ENCODE measurements at places on chromosomes 16 and 17.

- no peak for DNase-seq
Observed at GRCh38 chr17:35051183-35051578, 12.3 kb downstream of the RFFL start.

DNA sequence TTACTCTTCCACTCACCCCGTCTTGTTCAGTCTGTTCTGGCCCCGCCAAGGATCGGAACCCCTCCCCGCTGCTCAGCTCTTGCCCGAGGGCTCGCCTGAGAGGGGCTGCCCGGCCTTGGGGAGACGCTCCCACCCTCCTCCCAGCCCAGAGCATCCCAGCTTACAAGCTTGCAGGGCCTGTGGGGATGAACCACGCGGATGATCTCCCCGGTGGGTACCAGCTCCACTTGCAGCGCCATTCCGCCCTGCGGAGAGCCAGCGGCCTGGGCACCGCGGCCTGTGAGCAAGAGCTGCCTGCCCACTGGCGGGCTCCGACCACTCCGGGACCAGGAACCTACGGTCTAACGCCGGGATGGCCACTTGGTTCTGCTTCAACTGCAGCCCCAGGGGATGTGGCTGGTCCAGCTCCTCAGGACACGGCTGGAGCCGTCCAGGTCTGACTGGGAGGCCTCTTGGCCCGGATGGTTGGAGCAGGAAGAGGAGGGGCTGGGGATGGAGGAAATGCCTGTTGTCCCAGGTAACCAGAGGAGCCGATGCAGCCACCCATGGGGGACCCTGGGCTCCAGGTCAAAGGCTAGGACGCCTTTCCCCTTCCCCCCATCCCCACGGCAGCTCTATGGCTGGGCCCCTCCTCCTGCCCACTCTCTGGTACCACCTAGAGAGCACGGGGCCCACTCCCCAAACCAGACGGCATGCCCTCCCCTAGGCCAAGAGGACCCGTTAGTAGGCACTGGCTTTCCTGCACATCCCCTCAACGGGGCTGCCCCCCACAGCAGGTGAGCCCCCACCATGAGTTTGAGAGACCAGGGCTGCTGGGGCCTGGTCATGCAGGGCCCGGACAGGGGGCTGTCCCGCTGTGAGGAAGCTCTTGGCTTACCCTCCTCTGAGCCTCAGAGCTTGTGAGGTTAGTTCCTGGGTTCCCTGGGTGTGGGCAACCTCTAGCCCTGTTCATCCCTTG lies at the start of gene MYO1C:
MYO1C (minus strand) TSS at position 438 of the 958 bp plus-strand sequence; CDS start at position 239, 199 bp downstream.
- DNase-seq: no peak

GRCh38 chr16:515939-516226 lies 11.6 kb upstream of the CAPN15 start:
- no peak for DNase-seq

DNA sequence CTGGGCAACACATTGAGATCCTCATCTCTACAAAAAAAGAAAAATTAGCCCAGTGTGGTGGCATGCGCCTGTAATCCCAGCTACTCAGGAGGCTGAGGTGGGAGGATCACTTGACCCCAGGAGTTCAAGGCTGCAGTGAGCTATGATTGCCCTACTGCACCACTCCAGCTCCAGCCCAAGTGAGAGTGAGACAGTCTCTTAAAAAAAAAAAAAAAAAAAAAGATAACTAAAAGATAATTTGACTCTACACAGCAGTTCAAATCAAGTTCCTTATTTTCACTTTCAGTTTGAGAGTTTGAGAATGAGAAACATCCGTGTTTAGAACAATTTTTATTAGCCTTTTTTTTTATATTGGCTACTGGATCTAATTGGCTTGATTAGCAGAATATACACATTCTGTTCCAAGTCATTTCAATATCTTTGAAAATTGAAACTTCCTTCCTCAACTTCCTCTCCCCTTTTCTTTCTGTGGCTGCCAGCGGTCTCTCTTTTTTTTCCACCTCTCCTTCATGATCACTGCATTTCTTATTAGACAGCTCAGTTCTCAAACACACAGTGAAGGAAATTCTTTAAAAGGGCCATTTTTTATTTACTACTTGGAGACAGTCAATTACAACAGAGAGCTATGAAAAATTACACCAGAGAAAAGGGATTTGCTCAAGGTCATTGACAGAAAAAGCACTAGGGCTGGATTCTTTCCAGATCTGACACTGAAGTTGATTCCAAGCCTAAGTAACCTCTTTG lies 4.5 kb upstream of the ACSF2 start:
- DNase-seq: no peak

GRCh38 chr16:80938004-80938878 lies 68.4 kb downstream of the CMC2 start:
- DNase-seq: peak; percentile 52

DNA sequence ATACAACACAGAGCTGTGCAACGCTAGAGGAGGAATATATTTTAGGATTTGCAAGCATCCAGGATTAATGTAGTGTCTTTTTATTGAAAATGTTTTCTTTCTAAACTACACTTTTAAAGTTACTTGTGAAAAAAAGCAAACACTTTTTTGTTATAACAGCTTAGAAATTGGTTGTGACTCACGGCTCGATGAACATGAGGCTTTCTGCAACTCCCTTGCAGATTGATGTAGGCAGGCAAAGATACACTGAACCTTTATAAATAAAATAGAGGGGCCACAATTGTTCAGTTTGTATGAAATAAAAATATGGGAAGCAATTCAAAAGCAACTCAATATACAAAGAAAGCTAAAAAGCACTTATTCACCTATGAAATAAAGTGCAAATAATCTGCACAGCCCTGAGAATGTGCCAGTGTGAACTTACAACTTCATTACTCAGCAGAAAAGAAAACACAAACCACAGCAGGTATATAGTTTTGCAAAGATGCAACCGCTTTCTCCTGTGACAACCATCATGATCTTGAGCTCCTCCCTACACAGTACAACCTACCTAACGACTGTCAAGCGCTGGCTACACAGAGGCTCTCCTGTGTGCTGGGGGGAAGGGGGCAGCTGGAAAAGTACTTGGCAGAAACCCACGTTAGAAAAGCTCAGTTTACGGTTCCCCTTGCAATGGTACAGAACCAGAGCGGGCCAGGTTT lies 948 bp downstream of the LUC7L start:
- DNase-seq: no peak

DNA sequence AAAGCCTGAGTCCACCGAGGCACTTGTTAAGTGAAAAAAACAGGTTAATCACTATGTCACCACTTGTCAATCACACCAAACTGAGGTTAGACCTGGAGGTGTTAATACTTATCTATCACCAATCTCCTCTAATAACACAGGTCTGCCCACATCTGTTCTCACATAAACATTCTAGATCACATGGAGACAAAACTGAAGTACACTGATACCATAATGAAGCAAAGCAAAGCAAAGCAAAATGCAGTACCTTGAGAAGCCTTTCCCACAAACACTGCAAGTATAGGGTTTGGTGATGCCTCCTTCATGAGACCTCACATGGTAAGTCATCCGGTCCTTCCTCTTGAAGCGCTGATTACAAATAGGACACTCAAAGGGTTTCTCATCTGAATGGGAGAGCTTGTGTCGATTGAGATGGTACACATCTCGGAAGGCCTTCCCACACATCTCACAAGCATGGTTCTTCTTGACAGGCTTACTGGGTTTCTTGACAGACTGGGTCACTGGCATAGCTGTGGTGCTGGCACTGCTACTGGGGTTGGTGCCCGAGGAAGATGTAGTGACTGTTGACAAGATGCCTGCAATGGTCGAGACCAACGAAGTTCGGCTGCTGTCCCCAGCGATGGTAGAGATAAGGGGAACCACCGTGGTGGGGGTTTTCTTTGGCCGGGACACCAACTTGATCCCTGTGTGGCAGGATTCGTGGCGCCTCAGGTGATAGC lies 5.4 kb downstream of the VEZF1 start:
- DNase-seq: no peak

DNA sequence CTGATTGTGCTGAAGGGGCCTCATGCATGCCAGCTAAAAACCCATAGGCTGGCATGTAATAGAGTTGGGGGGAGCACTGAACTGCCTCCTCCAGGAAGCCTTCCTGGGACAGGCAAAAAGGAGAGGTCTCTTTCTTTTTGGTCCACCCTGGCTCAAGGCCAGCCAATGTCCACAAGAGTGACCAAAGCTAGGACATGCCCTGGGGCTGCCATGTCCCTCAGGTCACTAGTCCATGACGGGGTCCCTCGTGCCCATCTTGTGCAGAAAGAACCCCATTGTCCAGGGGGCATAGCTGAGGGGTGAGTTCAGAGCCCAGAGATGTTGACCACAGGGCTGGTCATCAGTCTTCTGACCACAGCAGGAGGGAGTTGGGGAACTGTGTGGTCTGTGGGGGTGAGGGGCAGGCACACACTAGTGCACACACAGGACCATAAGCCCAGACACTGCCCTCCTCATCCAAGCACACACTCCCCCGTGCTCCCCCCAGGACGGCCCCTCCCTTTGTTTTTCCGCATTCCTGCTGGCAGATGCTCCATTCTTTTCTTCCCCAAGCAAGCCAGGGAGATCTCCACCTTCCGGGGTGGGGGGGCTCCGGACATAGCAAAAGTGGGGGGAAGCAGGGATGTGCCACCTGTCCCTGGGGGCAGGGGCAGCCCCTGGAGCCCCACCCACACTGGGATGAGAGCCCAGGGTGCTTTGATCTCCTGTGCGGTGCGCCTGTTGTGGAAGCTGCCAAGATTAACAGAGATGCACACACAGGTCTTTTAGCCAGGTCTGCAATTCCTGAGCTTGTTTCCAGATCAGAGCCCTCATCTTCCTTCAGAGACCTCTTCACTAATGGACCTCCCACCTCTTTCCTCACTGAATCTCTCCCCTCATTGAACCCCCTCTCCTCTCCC lies 25.2 kb upstream of the PHB1 start:
- no peak for DNase-seq

DNA sequence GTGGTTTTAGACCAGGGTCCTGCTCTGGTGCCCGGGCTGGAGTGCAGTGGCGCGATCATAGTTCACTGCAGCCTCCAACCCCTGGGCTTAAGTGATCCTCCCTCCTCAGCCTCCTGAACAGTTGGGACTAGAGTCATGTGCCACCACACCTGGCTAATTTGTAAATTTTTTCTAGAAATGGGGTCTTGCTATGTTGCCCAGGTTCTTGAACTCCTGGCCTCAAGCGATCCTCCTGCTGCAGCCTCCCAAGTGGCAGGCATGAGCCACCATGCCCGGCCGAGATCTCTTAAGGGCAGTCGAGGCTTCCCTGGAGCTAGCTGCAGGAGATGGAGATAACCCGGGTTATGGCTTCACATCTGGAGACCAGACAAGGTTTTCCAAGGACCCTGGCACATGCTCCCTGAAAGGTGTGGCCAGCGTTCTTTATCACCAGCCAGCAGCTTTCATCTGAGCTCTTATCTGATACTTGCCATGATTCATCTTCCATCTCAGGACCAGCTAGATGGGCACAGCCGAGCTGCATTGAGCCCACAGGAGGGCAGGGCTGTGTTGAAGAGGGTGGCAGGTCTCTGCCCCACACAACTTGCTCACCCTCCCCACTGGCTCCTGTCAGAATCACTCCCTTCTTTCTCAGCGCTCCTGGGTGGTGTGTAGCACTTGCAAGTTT lies 28.6 kb downstream of the SCNN1B start:
- no peak for DNase-seq

DNA sequence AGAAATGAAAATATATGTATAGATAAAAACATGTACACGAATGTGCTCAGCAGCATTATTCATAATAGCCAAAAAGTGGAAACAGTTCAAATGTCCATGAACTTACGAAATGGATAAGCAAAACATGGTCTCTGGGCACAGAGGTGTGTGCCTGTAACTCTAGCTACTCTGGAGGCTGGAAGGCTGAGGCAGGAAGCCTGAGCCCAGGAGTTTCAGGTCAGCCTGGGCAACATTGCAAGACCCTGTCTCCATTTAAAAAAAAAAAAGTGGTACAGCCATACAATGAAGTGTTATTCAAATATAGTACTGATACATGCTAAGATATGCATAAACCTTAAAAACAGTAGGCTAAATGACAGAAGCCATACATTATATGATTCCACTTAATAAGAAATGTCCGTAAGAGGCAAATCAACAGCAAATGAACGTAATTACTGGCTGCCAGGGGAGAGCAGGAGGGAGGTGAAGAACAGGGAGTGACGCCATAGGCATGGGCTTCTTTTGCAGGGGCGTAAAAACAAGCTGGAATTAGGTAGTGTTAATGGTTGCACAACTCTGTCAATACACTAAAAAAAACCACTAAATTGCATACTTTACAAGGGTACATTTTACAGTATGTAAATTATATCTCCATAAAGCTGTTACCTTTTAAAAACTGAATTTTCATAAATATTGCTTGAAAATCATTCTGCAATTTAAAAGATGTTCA lies 87.2 kb upstream of the PLEKHM1 start:
- no peak for DNase-seq

GRCh38 chr17:83183951-83184506 lies 104.6 kb downstream of the METRNL start:
- DNase-seq: no peak

GRCh38 chr17:13688716-13689115 lies 87.0 kb upstream of the HS3ST3A1 start:
- no peak for DNase-seq

GRCh38 chr17:57420734-57421717 lies 164.7 kb downstream of the MSI2 start:
- no peak for DNase-seq

- no peak for DNase-seq
Observed at GRCh38 chr16:71273384-71273783, 15.8 kb downstream of the CMTR2 start.

GRCh38 chr16:630249-630814 lies 453 bp upstream of the WFIKKN1 start:
- DNase-seq: no peak

DNA sequence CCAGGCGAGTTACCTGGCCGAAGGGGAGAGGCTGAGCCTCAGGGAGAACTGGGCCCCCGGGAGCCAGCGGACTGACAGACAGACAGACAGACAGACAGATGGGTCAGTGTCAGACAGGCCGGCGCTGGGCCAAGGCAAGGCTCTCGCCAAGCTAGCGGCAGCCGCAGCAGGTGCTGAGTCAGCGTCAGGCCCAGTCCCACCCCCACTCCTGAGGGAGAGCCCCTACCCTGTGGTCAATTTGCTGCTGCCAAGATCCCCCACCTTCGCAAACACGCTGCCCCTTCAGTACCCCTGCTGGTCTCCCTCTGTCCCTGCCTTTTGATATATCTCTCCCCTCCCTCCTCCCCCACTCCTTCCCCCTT lies 1.5 kb downstream of the FGF11 start:
- DNase-seq: peak; percentile 51

- DNase-seq: no peak
Observed at GRCh38 chr16:1078579-1079021, 6.1 kb downstream of the SSTR5 start.

- no peak for DNase-seq
Observed at GRCh38 chr16:24989494-24989893, 25.7 kb downstream of the ARHGAP17 start.

DNA sequence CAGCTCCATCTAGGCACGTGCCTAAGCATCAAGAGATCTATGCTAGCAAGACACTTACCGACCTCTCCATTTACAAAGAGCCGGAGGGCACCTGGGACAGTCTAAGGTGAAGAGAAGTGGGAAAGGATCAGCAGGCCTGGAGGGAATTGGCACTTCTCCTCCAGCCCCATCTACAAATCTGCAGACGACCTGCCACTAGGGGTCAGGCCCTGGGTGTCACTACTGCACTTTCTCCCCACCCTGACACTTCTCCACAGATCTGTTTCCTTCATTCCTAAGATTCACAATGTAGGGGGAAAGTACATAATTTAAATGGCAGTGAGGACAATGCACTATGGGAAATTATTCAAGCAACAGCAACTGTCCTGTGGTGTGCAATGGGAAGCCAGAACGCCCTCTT lies 8.1 kb downstream of the MKS1 start:
- DNase-seq: no peak

GRCh38 chr16:17408296-17408695 lies 62.5 kb downstream of the XYLT1 start:
- no peak for DNase-seq

GRCh38 chr16:55809386-55809785 lies 23.5 kb downstream of the CES1 start:
- no peak for DNase-seq
